ENCODE measurements at places on chromosomes 5 and 9.

DNA sequence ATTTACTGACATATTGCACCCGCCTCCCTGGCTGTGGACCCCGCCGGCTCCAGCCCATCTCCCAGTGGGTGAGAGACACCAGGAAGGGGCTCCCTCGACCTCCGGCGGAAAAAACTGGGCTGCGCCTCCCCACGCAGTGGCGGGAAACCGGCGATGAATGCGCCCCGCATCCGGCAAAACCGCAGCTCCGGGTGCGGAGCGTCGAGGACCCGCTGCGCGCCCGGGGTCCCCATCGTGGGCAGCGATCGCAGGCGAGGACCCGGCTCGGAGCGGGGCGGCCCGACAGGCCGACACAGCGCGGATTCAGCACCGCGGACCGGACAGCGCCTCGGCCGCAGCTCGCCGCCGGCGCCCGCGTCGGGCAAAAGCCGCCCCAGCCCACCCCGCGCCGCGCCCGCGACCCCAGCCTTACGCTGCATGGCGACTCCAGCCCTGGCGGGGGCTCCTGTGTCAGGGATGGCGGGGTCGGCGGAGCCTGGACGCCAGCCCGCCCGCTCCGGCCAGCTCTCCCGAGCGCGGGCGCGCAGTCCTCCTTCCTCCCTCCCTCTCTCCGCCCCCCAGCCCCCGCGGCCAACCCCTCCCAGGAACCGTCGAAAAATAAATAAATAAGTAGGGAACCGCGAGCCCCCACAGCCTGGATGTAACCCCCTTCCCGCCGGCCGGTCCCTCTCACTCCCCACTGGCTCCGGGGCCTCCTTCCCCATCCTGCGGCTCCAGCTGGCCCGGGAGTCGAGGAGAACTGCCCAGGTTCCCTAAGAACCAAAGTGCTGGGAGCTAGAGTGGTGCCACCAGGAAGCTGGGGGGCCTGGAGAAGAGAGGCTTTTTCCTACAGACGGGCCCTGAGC lies 3.1 kb downstream of the LHX3 start:
- DNase-seq = no peak

- DNase-seq = no peak
Observed at GRCh38 chr5:68657055-68657961, 436.5 kb upstream of the SLC30A5 start.

GRCh38 chr5:7869474-7870136 lies 657 bp downstream of the MTRR start:
- no peak for DNase-seq

GRCh38 chr5:112742424-112742823 lies 4.7 kb downstream of the APC start:
- no peak for DNase-seq

GRCh38 chr5:45639040-45639439 lies 57.1 kb downstream of the HCN1 start:
- DNase-seq = no peak

GRCh38 chr9:69016191-69017096 lies 2.5 kb upstream of the PRKACG start:
- DNase-seq = no peak

DNA sequence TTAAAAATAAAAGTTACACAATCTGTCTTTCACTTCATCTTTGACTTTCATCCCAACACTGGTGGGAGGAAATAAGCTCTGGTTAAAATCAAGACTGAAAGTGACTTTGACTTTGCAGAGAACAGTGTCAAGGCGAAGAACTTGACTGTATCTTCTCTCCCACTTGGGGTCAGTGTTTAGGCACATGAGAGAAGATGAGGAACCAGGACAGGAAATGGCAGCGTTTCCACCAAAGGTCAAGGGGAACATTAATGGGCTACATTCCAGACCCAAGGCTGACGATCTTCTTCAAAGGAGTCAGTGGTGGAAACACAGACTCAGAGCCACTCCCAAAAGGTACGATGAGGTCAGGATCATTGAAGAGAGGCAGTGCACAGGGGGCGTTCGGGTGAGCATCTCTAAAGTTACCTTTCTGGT lies 409.5 kb downstream of the ARHGEF28 start:
- no peak for DNase-seq

- no peak for DNase-seq
Observed at GRCh38 chr5:150065346-150065745, 21.0 kb downstream of the CSF1R start.

- no peak for DNase-seq
Observed at GRCh38 chr9:32738501-32739172, 44.7 kb upstream of the TMEM215 start.

- no peak for DNase-seq
Observed at GRCh38 chr9:3180696-3181048, 336.8 kb upstream of the PUM3 start.

DNA sequence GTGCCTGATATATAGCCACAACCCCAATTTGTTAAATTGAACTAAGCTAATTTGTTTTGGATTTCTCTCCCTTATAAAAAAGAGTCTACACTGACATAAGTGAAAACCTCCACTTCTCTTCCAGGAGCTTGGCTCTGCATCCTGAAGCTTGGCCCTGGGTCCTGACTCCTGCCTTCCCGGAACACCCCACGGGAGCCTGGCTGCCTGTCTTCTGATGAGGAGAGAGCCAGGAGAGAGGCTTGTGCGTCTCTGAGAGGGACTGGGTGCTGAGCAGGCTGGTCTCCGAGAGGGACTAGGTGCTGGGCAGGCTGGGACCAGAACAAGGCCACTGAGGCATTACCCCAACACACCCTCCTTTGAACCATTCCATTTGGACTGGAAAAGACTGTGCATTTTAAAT lies 6.5 kb upstream of the PTGES start:
- DNase-seq = no peak

- DNase-seq = no peak
Observed at GRCh38 chr5:41508186-41508585, 2.2 kb downstream of the PLCXD3 start.

GRCh38 chr5:127848098-127848497 lies 144.9 kb downstream of the CCDC192 start:
- no peak for DNase-seq

GRCh38 chr9:75996726-75997125 lies 106.3 kb downstream of the PCSK5 start:
- no peak for DNase-seq

DNA sequence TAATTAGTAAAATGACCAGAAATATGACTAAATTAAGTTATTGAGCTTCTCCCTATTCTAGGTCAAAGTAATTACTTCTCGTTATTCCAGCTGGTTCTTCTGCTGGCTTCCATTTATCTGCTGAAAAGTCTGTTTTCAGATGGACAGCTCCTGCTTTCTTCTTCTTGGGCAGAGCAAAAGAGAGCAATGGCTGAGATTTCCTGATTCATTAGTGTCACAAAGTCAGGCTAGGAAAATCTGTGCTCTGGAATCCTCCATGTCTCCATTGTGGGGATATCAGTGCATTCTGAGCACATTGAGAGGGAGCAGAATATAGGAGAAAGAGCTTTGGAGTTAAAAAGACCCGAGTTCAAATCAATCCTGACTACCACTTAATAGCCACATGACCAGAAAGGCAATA lies 33.7 kb upstream of the NRG2 start:
- DNase-seq = no peak

GRCh38 chr5:179452356-179453230 lies 97.8 kb upstream of the RUFY1 start:
- no peak for DNase-seq

DNA sequence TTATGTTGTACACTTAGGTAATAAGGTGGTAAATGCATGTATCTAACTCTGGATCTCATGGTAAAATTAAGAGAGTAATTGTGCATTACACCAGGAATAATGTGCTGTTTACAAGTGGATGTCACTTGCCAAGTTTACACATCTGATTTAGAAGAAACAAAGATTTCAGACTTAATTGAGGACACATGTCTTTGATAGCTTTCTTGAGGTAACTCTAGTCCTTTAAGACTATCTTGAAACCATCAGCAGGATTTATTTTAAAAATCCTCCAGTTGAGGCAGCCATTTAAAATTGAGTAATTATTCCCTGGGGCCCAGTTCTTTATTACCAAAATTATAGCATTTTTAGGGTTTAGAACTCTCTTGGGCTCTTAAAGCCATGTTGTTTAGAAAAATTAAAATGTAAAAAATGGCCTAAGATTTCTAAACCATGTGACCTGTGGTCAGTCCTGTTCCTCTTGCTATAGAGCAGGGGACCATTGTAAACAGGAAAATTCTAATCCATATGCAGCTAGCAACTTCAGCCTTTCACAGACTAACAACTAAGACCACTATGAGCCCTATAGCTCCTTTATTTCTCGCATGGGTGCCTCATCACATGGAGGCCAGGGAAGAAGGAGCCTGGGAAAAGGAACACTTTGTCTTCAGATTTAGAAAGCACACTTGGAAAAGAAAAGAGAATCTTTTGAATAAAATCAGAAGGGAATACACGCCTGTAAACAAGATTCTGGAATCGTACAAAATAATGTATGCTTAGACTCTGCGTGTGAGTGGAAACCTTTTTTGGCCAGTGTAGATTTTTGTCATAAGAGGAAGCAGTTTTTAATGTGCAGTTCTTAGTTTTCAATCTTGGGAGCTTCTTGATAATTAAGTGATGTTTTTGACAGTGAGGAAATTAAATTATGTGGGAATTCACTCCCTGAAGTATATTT lies 71.2 kb downstream of the ZSWIM6 start:
- DNase-seq = no peak

DNA sequence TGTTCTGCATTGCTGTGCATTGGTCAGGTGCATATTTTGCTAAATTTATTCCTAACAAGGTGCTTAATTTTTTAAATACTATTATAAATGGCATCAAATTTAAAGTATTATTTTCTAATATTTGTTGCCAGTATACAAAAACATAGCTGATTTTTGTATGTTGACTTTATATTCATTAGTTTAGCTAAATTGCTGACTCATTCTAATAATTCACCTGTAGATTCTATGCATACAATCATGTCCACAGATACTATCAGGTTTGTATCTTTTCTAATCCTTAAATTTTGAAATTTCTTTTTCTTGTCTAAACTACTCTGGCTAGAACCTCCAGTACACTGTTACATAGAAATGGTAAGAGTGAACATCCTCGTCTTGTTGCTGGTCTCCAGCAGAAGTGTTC lies 657.6 kb downstream of the CCDC171 start:
- no peak for DNase-seq

DNA sequence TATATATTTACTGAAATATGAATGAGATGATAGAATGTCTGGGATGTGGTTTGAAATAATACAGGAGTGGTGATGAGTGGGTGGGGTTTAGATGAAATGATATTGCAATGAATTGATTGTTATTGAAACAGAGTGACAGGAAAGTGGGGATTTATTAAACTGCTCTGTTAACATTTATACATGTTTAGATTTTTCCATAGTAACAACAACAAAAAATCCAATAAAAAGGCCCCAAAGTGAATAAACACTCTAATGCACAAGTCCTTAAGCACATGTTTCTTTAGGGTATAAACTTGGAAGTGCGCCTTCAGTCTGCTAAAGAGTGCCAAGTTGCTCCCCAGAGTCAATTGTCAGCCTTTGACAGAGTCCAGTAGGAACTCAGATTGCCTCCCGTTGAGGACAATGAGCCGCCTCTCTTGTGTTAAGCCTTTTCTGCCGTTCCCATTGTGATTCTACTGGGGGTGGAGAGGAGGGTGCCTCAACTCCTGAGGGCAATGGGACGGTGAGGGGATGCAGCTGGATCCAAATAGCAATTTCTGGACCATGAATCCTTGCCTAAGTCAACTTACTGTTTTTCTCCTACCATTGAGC lies 112.3 kb downstream of the SLC28A3 start:
- no peak for DNase-seq

DNA sequence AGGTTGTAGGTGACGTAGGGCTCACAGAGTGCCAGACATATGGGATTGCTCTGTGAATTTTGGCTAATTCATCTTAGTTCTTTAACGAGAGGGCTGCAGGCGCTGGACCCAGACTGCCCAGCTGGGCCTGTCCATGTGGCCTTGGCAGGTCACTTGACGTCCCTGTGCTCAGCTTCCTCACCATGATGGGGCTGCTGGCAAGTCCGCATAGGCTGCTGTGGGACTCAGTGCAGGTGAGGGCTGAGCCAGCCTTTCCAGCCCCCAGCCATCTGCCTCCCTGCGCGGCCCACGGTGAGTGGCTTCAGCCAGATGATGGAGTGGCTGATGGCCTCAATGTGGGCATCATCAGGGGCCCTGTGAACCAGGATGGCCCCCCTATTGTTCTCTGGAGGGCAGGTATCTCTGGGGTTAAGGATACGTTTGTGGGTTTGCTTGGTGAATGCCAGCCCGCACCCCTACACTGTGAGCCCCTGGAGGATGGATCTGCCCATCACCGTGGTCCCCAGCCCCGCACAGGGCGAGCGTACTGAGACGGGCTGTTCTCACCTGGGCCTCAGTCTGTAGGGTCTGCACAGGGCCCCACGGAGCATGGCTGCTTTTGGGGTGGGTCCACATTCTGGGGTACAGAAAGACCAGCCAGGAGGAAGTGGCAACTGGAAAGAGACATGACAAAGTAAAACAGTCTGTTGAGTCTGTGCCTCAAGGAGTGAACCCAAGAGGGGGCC lies 3.7 kb downstream of the CARD19 start:
- no peak for DNase-seq

GRCh38 chr5:128770907-128771306 lies 194.4 kb upstream of the SLC27A6 start:
- no peak for DNase-seq

GRCh38 chr9:111350556-111350955 lies 20.5 kb upstream of the OR2K2 start:
- no peak for DNase-seq

GRCh38 chr5:120254385-120254784 lies 209.7 kb upstream of the PRR16 start:
- no peak for DNase-seq

DNA sequence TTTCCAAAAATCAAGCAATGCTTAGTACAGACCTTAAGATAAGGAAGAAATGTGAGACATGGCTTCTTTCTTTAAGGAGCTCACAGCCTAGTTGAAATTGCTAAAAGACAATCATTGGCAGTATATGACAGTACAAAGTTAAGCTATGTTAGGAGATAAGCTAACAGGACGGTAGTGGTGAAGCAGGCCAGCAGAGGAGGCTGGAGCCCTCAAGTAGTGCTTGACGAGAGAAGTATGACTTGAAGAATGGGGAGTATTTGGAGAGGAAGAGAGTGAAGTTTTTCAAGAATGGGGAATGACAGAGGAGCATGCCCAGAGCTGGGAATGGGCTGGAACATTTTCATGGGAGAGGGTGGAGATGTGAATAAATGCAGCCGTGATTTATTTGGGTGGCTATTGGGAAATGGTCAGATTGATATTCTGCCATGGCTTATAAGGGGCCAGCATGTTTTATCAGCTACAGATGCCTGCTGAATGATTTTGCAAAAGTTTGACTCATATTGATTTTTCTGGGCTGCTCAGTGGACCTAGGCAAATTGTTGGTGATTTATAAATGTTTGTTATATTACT lies 43.7 kb downstream of the LURAP1L start:
- no peak for DNase-seq

- no peak for DNase-seq
Observed at GRCh38 chr5:112036206-112036605, 279.2 kb upstream of the NREP start.

- peak; percentile 32 for DNase-seq
Observed at GRCh38 chr9:12813960-12814876, 39.4 kb downstream of the LURAP1L start.

- DNase-seq = no peak
Observed at GRCh38 chr9:85310573-85310972, 431.2 kb downstream of the AGTPBP1 start.

GRCh38 chr5:101995585-101995984 lies 300.5 kb downstream of the SLCO4C1 start:
- DNase-seq = peak; percentile 48

GRCh38 chr5:96962540-96962991 lies 26.7 kb downstream of the LNPEP start:
- DNase-seq = no peak

- no peak for DNase-seq
Observed at GRCh38 chr5:140569197-140569596, 4.6 kb downstream of the SLC35A4 start.

GRCh38 chr9:124079176-124079925 lies 67.8 kb downstream of the LHX2 start:
- DNase-seq = no peak

Measured in NCI-H1048 (cell line).